ENCODE measurements at places on chromosomes 2 and 18.

DNA sequence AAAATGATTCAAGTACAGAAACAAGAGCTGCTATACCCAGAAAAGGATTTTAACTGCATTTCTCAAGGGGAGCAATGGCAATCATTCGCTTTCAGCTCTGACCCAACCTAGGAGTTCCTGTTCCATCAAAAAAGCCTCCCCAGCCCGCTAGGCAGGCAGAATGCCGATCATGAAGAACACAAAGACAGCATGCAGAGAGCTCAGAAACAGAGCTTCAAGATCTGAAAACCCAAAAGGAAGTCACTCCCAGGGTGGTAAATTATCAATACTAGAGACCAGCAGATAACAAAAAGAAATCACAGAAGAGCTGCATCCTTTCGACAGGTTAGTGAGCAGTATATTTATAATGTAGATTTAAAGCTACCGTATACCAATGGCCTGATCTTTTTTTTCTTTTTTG, 84.8 kb upstream of the CRIM1 start:
- no peak for DNase-seq

DNA sequence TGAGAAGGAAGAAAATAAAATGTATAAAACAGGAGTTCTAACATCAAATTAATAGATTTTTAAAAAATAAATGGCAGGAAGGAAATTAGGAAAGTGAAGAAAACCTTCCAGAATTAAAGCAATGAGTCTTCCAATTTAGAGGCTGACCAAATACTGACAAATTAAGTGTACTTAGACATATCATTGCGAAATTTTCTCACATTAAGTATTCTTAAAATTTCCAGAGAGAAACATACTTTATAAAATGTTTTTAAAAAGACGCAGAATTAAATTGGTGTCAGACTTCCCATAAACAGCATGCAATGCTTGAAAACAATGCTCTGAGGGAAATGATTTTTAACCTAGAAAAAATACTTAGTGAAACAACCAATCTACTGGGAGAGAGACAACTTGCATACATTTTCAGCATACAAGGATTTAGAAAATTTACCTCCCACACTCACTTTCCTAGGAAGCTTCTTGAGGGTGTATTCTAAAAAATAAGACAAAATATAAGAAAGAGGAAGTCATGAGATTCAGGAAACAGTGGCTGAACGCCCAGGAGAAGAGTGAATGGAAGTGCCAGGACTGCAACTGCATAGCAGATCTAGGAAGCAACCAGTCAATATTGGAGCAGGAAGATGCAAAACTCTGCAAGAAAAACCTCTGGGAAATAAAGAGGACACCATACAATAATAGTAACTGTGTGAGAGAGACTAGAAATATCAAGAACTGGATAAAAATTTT, 339.9 kb downstream of the ADCYAP1 start:
- DNase-seq, result no peak

DNA sequence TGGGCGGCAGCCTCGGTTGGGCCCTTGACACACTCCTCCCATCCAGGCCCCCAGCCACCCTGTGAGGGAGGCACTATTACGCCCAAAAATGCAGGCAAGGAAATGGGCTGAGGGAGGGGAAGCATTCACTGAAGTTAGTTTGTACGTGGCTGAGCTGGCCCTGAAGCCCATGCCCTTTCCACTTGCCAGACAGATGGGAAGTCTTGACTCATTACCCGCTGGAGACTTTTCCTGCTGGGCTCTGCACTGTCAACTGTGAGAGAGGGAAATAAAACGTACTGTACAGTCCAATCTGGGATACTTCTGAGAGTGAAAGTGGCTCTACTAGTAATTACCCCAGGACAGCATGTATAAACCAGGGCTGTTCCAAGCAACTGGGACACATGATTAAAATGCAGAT, 125.9 kb downstream of the MSH2 start:
- DNase-seq, result no peak

DNA sequence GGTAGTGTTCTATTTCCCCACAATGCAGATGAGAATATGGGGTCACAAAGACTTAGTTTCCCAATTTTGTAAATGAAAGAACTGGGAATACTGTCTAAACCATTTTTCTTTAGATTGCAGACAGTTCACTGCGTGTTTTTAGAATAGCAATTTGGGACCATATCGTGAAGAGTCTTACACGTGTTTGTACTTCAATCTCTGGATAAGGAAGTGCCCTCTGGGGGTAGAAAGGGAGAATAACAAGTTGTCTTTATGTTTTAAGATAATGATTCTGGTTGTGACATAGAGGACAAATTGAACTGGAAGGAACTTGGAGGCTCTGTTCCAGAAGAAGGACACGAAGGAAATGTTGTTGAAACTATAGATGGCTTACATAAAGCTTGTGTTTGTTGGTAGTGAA, 457.7 kb downstream of the CBLN2 start:
- DNase-seq, result no peak

DNA sequence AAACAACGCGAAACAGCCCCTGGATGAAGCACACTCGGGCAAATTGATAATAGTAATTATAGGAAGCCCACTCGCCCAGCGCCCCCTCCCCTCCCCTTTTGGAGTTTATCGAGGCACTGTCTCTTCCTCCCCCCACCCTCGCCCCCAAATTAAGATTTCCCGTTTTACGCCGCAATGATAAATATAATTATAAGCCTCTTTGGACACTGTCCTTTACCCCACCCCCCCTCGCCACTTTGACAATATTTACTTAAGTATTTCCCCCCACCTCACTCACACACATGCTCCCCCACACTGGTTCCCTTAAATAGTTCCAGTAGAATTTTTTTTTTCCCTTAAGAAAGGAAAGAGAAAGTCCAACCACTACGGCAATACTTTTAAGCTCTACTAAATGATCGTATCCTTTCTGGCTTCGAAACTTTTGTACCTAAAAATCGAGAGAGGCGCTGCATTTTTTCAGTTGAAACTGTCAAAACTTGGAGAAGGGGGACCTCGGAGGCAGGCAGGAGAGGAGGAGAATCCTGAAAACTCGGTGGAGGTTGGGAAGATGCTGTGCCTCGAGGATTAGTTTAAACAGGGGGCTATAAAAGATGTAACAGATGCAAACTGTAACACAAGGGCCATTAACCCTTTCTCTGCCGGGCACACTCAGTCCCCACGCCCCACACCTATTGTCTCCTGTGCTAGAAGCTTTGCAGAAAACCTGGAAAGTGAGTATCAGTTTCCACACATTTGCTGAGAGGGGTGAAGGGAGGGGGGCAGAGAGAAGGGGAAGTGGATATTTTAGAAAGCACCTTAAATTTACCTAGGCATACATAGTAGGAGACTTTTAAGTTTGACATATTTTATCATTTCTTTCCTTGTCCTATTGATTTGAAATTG, 1.8 kb downstream of the ZEB2 start:
- DNase-seq, result no peak

DNA sequence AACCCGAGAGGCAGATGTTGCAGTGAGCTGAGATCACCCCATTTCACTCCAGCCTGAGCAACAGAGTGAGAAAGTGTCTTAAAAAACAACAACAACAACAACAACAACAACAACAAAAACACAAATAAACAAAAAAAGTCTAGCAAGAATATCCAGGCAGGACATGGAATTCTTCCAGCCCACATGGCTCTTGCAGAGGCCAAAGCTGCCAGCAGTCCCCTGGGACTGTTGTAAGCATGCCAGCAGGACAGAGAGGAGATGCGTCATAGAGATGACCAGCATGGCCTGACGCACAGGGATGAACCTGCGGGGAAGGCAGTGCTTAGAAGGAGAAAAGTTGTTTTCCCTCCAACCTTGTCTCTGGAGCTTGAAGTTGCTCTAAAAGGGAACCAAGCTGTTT, 182.3 kb upstream of the PGAP1 start:
- DNase-seq, result no peak

DNA sequence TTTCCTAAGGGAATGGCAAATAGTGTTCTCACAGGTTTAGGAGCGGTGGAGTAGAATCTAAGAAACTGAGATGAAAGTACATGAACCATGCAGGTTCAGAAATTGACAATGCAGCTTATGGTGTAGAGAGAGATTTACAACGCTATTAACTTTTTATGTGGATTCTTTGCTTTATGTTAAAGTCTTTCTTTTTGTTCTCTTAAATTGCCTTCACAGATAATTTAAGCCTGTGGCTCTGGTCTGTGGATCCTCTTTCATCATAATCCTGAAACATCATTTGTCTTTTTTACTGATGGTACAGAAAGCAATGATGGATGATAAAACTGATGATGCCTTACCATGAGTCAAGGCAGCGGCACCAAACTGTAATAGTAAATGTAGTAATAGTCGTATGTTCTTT, 30.3 kb downstream of the SOCS6 start:
- no peak for DNase-seq

DNA sequence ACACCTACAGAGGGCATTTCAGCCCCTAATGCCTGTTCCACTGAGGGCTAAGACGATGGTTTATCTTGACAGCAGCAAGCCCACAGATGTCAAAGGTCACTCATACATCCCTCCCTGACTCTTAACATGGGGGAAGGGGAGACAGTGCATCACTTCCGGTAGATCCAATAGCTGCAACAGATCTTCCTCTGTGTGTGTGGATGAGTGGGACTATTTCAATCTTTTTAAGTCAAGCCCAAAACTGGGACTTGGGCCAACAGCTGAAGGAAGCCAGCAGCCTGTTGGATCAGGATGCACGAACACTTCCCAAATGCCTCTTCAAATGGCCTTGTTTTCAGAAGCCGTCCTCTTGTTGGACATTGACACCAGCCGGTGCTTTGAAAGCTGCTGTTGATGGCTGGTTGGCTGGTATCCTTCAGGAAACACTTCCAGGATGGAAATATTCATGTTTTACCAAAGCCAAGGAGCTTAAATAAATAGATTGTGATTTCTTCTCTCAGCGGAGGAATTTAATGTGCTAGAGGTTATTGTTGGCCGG, 59.2 kb downstream of the IL1R2 start:
- no peak for DNase-seq

GRCh38 chr18:29080946-29081345, 904.0 kb upstream of the CDH2 start:
- DNase-seq, result no peak

DNA sequence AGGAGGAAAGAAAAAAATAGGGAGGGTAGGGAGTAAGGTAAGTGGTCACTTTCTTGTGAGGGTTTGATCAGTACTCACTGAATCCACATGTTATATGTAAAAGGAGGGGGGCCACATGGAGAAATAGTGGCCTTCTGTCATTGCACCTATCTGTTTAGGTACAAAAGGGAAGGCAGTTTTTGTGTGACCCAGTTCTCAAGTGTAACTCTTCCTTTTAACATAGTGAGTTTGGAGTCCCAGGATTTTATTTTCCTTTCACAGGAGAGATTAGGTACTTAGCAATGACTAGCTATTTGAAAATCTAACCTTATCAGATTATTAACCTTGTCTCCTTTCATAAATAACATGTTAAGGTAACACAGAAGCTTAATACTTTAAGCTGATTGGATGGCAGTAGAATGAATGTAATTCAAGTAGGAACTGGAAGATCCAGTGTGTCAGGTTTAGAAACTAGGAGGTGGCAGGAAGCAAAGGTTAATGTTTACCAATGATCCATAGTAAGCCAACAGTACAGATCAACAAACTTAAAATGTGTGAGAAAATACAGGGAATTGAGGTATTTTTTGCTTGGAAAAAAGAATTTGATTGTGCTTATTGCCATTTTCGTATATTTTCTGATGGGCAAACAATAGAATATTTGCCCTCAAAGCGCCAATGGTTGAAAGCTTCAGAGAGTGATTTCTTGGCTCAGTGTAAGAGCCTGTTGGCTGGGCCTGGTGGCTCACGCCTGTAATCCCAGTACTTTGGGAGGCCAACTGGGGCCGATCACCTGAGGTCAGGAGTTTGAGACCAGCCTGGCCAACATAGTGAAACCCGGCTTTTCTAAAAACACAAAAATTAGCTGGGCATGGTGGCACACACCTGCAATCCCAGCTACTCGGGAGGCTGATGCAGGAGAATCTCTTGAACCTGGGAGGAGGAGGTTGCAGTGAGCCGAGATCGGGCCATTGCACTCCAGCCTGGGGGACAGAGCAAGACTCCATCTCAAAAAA, 11.3 kb downstream of the HNMT start:
- DNase-seq, result no peak

GRCh38 chr18:9690418-9691188, 17.5 kb upstream of the RAB31 start:
- no peak for DNase-seq

DNA sequence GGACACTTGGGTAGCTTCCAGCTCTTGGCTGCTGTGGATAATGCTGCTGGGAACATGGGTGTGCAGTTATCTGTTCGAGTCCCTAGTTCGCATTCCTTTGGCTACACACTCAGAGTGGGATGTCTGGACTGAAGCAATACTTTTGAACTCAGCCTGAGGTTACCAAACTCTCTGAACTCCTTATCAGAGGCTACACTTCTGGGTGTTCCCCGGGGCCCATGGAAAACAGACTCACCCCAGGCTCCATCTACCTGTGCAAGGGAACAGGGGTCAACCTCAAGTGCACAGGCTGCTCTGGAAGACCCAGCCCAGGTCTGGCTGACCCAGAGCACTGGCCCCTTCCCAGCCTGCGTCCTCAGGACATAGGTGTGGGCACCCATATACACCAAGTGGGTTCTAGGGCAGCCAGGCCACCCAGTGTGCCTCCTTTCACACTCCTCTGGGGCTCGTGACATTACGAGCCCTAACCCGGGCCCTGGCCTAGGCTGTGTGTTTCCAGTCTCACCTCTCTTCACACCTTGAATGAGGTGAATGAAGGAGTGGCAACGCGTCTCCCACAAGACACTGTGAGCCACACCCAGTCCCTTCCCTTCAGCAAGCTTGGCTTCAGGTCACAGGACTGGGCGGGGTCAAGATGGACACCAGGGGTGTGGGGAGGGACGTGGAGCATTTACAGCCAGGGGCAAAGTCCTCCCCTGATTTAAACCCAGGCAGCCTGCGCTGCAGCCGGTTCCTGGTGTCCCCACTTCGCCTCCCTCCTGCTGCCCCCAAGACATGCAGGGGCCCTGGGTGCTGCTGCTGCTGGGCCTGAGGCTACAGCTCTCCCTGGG, at the start of gene ALPI:
ALPI (plus strand) TSS at position 728 of the 830 bp plus-strand sequence; CDS start at position 775, 47 bp downstream.
- no peak for DNase-seq

- peak; percentile 28 for DNase-seq
Measured at GRCh38 chr2:8545695-8546611, 135.9 kb upstream of the ID2 start.

DNA sequence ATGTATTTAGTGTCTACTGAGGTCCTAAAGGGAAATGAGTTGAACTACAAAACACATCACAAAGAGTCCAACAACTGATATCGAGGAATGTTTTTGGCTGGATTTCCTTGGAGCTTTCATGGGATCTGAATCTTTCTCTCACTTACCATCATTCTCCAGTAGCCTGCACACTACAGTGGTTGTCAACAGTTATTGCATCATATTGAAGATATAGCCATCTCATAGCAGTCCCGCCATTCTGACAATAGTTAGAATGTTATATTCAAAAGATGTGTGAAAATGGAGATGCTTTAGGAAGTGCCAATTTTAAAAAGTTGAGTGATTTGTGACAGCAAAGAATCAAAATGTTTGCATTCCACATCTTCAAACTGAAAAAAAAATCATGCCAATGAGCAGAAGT, 186.8 kb downstream of the DSC3 start:
- DNase-seq, result no peak

GRCh38 chr2:240997856-240998705, at the start of gene SNED1:
TSS of gene SNED1 (plus strand) at chr2:240998618. CDS start at chr2:240998838, 220 bp downstream.
- peak; percentile 72 for DNase-seq

Data from activated T-cell treated with anti-CD3 and anti-CD28 coated beads, Interleukin-2, amount 50 U/mL, for 48 hours (primary cell).